ENCODE measurements at places on chromosomes 4 and X.

DNA sequence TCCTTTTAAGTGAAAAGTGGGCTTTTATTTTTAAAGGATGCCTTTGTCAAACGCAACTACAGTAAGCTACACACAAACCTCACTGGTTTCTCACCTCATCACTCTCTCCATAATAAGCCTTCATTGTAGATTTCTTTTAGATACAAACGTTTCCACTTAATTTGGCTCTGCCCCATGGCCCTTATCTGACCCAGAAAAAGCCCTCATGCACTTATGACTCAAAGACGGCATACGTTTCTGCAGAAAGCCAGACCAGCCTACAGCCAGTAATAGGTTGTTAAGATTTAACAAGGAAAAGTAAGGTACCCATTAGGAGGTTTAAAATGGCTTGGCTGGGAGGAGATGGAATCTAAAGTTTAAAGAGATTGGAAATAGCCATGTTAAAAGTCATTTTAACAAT lies 914.6 kb upstream of the INTU start:
- DNase-seq, result peak; percentile 26

GRCh38 chr4:1154523-1155182 lies 17.7 kb downstream of the SPON2 start:
- DNase-seq, result no peak

DNA sequence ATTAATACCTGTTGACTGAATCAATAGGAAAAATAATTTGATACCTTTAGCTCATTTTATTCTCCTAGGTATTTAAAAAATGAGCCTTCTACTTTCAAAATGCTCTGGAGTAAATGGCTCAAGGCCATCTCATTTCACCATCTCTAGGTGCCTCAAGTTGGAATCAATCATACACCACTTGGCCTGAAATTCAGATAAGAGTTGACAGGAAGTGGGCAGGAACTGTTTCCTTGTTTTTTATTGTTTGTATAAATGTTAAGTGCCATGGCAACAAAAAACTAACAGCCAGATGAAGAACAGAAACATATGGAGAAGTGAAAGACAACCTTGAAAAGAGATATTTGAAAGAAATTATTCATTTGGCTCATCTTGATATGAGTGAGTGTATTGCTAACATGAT lies 12.4 kb downstream of the LIMCH1 start:
- no peak for DNase-seq

DNA sequence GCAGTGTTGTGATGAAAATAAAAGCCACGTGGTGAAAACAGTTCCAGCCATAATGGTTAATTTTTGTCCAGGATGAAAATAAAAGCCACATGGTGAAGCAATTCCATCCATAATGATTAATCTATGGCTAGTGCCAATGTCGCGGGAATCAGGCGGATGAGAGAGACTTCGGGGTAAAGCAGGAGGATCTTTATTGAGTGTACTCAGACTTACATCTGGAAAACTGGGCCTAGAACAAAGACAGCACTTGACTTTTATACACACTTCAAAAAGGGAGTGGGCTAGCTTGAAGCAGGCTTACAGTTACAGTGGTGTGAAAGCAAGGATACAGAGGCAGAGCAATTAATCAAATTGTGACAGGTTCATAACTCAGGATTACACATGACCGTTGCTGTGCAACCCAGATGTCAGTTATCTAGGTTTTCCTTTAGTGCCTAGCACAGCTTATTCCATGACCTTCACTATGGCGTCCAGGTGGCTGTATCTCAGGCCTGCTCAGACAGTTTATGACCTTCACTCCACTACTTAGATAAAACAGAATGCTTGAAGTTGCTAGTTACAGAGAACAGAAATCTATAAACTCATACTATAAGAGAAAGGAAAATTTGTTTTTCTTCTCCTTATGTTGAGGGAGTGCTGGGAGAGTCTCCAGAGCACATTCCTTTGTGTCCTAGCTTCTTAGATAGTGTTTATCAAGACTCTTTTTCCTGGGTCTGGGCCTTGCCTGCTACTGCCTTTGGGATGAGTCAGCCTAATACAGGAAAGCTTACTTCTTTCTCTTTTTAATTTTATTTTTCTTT lies 5.9 kb upstream of the PLA2G12A start:
- DNase-seq, result no peak

DNA sequence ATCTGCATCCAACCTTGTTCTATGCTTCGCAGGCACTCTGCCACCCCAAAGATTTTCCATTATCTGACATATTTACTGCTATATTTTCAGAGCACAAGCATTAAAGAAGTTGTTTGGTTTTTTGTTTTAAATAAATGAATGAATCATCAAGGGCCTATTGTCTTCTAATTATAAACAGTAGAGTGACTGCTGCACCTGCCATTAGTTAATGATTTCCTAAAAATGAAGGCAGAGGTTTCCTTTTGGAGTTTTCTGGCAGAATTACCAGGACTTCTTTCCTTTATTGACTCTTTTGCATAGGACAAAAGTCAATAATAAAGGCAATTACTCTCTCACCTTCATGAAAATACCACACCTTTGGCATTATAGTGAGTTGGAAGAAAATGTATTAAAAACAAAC lies 238.1 kb downstream of the INPP4B start:
- no peak for DNase-seq

DNA sequence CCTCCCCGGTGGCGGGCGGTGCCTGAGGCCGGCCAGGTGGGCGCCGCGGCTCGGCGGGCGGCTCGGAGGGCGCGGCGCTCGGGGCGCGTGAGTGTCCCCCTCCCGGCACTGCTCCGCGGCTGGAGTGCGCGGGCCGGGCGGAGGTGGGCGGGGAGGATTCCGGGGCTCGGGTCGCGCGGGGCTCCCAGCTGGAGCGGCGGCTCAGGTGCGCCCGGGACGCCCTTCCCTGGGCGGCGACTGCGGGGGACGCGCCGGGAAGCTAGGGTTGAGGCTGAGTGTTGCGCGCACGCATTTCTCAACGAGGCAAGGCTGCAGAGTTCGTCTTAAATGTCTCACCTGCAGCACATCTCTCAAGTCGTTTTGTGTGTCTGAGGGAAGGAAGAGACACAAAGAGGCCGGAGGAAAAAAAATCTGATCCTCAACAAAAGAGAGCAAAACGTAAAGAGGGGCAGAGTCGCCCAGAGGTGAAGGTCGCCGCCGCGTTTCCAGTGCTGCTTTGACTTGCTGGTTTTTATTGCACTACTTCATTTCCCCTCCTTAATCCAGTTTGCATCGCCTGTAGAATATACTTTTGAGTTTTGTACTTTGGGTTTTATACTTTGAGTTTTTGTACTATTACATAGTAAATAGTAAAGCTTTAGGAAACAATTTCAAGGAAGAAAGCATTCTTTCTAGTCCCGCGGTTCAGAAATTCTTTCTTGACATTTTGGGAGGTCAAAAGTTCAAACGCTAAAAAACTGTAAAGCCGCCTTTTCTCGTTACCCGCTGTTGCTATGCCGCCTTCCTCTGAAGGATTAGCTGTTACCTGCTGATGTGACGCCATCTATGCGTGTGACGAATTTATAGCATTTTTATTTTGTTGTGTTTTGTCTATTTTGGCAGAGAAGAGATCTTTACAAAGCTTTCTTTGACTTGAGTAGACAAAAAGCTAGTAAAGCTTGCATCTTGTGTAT lies 106.5 kb upstream of the STOX2 start:
- DNase-seq, result no peak

GRCh38 chrX:13699183-13699826 lies 10.4 kb downstream of the RAB9A start:
- DNase-seq, result no peak

DNA sequence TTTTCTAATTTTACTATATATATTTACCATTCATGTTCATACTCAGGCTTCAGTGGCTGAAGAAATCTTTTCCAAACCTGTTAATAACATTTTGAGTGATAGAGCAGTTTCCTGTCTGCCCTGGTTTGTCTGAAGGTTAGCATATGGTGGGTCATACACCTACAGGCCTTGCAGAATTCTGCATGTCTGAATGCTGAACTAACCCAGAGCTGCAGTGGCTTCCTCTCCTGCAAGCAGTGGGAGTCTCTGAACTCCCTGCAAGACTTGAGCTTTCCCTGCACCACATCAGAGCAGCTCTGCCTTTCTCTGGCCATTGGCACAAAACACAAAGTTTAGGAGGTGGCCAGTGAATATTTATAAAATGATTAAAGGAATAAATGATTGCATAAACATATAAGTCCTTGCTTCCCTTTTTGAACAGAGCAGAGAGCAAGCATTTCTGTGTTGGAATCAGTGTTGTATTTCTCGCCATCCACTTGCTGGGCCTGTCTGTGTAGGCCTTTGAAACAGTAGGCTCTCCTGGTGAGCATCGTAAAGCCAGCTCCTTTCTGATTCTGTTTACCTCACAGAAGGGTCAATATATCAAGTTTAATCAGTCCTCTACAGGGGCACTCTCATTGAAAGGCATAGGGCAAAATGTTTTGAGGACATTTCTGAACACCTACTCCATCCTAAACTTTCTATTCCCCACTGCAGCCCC lies 15.0 kb upstream of the UNC5C start:
- no peak for DNase-seq

Measured in NCI-H2227 treated with DMSO at 0.1 percent for 48 hours (cell line).